ENCODE measurements at places on chromosomes 2 and 18.

- no peak for DNase-seq
Observed at GRCh38 chr2:159612255-159612901, 4.0 kb downstream of the BAZ2B start.

DNA sequence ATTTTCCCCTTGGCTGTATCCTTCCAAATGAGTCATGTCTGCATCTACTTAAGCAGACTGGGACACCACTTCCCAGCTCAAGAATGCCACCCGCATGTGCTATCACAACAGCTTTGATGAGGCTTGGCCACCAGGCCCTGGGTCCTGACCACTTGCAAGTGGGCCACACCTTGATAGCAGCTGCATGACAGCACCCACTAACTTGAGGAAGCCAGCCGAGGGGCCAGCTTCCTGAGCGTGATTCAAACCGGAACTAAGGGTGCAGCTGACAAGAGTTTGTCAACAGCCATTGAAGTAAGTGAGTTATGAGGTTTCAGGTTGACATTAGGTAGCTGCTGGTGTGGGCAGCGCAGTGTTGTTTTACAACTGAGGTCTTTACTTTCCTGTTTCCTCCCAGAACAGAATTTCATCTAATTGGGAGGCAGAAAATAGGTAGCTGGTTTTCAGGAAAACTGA, 54.4 kb downstream of the EPHA4 start:
- DNase-seq: no peak

GRCh38 chr18:57437766-57438671, 2.8 kb downstream of the ONECUT2 start:
- no peak for DNase-seq

- no peak for DNase-seq
Observed at GRCh38 chr2:19351499-19351898, 6.9 kb downstream of the OSR1 start.

DNA sequence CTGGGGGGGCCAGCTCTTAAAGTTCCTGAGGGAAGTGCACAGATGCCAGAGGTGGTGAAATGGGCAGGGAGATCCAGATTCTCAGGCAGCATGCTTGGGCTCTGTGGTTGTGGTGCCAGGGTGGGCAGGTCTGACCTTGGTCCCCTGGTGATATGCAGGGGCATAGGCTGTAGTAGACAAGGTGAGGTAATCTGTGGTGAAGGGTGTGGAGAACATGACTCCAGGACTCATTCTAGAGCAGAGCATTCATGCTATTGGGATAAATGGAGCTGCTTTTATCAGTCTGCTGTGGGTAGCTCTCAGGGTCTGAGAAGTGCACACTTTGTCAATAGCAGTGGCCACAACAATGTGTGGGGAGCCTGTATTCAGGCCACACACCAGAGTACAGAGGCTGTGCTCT, 16.9 kb downstream of the ACVR1C start:
- no peak for DNase-seq

GRCh38 chr2:85380048-85380447, 25.5 kb downstream of the ELMOD3 start:
- DNase-seq: no peak

DNA sequence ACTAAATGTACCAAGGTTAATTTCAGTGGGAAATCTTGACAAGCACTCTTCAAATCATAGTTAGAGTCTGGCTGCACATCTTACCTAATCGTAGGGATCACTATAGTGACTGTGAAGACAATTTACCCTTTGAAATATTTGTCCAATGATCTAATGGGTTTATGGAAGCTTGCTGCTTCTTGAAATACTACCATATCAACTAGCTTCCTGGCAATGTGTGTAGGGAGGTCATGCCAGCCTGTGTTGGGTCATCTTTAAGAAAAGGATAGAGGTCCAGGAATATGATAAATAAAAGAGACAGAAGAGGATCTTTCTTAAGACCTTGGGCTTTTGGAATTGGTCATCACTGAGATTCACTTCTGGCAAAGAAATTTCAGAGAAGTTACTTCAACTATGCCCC, 84.4 kb downstream of the POLE4 start:
- DNase-seq: no peak

- no peak for DNase-seq
Observed at GRCh38 chr2:134676960-134677359, 41.8 kb downstream of the TMEM163 start.

DNA sequence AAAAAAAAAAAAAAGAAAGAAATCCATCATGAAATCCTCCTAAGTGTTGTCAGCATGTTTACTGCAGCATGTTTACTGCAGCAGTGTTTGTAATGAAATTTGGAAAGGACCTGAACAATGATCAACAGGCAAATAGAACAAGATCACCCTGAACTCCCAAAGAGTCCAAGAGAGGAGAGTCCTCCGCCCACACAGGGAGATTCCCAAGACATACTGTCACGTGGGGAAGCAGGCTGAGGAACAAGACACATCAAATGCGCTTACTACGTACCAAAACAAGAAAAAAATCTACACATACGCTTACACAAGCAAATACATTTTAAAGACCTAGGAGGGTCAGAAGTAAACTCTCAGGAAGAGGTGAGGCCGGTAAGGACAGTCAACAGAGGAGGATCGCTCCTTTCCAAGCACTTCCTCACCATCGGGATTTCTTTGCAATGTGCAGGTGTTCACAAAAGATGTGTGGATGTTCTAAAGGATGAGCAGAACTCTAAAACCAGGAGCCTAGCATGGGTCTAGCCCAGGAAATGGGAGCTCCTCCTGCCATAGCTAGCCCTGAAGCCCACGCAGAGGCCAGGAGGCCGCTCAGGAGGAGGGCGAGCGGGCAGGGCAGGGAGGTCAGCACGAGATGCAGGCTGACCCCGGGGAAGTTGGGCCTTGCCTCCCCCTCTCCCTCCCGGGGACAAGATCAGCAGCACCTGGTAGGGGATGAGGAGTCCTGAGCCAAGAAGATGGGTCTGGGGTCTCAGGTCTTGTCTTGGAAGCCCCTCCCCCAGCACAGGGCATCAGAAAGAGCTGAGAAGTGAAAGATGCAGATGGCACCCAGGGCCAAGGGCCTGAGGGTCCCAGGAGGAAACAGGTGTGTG, 66.4 kb downstream of the ZNF516 start:
- DNase-seq: no peak

- DNase-seq: no peak
Observed at GRCh38 chr18:13265008-13265910, 46.7 kb downstream of the LDLRAD4 start.

DNA sequence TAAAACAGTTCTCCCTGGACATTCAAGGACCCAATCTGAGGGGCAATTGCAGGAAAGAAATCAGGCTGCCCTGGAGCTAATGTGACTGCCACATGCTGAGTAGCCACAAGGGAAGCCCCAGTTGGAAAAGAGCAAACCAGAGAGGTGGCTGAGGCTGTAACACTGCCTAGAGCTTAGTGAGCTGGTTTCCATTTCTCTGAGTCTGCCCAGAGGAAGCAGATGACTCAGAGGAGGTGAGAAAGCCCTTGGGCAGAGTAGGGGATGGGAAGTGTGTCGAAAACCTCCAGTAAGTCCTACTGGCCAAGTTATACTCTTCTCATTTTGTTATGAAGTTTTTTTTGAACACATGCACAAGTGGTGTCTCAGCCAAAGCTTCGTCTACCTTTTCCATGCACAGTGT, 753.0 kb downstream of the CNTNAP5 start:
- no peak for DNase-seq

DNA sequence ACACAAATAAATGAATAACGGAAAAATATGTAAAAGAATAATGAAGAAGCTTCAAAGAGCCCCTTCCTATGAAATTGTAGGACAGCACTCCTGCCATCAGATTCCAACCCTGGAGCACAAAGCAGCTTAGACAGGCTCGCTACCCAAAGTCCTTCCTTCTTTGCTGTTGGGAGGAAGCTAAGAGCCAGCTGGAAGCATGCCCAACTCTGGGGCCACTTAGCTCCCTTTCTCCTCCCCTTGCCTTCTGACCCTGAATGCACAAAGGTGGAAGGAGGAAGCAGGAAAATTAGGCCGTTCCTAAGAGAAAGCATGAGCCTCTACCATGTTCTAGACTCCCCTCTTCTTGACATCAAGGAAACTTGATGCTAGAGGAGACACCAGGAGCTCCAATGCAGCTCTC, 700.8 kb downstream of the RNF144A start:
- peak; percentile 29 for DNase-seq

GRCh38 chr2:30656079-30656478, 151.2 kb downstream of the CAPN13 start:
- no peak for DNase-seq

DNA sequence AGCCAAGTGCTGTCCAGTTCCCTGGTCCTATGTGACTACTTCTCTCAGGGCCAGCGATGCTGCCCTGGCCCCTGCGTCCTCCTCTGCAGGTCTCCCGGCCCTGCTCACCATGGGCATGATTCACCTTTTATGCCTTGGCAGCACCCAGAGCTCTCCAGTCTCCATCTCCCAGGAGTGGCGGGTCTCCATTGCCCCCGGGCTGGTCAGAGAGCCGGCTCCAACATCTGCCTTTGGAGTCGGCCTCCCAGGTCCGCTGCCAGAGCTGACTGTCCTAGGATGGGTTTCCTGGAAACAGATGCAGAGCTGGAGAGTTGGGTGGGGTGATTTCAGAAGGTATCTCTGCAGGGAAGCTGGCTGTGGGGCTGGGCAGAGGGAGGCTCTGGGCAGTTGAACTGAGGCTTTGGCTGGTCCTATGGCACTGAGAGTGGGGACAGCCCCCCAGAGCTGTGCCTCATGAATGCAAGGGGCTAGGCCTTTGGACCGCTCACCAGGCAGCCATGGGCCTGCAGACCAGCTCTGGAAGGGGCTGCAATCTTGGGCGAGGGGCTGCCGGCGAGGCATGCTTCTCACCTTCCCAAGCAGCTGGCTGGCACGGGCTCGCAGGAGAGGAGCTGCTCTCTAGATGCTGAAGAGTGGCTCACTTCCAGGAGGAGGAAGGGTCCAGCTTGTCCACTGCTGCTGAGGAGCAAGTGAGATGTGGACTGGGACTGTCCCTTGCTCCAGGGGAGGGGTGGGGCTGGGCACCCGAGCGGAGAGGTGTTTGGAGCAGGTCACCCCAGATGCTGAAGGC, 59.8 kb upstream of the HS6ST1 start:
- DNase-seq: no peak

DNA sequence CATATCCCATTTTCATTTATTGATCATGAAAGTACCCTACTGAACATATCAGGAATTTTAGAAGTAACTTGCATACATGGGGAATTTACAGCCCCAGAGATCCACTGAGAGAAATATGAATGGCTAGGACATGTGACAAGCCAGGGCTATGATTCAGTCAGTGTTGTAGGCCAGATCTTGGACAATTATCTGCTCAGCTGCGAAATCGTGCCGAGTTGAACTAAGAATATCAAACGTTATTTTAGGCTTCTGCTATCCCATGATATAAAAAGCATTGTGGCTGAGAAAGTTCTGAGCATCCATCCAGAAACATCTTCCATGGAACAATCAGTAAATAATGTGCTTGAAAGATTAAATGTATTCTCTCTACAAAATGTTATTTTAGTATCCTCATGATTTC, 85.7 kb upstream of the UNC80 start:
- DNase-seq: no peak

GRCh38 chr2:160405077-160405867, 88.3 kb downstream of the RBMS1 start:
- DNase-seq: no peak

GRCh38 chr18:57353137-57353939, 981 bp downstream of the ST8SIA3 start:
- DNase-seq: no peak

- DNase-seq: peak; percentile 18
Observed at GRCh38 chr2:211455216-211455841, 898.9 kb downstream of the CPS1 start.

- DNase-seq: no peak
Observed at GRCh38 chr2:208311954-208312353, 45.9 kb downstream of the PIKFYVE start.

GRCh38 chr2:104858006-104858978, 4.4 kb downstream of the POU3F3 start:
- DNase-seq: no peak

- DNase-seq: no peak
Observed at GRCh38 chr2:142723236-142723635, 154.2 kb upstream of the KYNU start.

DNA sequence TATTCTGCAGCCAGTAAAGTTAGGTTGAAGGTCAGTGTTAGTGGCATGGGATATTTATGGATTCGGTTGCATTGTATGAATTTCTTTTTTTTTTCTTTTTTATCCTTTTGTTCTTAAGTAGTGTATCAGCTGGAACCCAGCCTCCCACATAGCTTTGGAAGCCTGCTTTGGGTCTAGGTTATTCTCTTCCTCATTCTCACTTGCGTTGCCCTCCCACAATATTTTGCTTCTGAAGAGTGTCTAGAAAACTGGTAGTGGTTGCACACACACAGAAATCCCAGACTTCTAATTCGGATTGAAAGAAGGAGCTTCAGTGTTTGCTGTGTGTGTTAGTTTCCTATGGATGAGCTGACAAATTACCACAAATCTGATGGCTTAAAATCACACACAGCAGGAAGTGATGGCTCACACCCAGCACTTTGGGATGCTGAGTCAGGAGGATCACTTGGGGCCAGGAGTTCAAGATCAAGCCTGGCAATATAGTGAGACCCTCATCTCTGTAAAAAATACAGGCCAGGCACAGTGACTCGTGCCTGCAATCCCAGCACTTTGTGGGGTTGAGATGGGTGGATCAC, 104.8 kb downstream of the ARL4C start:
- no peak for DNase-seq

- DNase-seq: no peak
Observed at GRCh38 chr2:23449831-23450331, 64.9 kb downstream of the KLHL29 start.

DNA sequence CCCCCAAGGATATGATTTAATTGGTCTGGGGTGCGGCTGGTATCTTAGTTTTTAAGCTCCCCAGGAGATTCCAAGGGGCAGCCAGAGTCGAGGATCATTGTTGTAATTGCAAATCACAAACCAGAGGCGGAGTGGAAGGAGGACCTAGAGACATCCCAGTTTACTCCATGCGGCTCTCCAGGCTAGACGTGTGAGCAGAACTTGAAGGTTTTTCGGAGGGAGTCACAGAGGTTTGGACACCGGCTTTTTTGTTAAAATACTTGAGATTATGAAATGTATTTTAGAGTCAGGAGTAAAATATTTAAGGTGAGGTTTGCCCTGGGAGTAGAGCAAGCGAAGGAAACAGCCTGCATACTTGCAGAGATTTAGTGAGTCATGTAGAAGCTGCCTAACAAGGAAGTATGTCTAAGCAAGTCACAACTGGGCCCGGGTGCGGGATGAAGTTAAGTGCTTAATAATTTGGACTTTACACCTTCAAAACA, 39.5 kb downstream of the TGOLN2 start:
- DNase-seq: peak; percentile 66

- no peak for DNase-seq
Observed at GRCh38 chr2:30664761-30665358, 142.4 kb downstream of the CAPN13 start.

GRCh38 chr2:10919771-10920621, 8.3 kb downstream of the KCNF1 start:
- DNase-seq: no peak

- DNase-seq: no peak
Observed at GRCh38 chr2:64506686-64507085, 17.4 kb upstream of the AFTPH start.

GRCh38 chr18:70377857-70378701, 89.2 kb downstream of the SOCS6 start:
- DNase-seq: no peak
